ENCODE measurements at places on chromosomes 13 and 19. TPM values are rescaled to one million over a fixed set of nuclear protein-coding genes. Genes with fewer than 3 reads are reported as not detected.

Gene MAP1S
- polyA plus RNA-seq = 51.5 TPM

DNA sequence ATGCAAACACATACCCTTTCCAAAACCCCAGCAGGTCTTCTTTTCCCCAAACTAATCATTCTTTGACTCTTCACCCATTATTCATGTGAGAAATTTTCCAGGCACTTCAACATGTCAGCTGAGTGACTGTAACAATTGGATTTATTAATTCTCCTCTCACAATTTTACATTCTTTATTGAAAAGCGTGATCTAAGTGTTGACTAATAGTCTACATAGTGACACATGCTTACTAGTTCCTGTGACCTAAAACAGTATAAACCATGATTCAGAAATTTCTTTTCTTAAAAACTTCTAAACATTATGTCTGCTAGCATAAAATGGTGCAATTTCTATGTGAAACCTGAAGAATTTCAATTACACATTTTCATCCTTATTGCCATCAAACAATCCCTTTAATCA, 532.3 kb downstream of the GPC5 start:
- H3K4me3 ChIP-seq = no peak overlapping the region
- H3K27me3 ChIP-seq = no peaks in the 10 kb centered on the region
- no peaks in the 10 kb centered on the region for H3K4me1 ChIP-seq

GRCh38 chr13:42875475-42876269, 94.3 kb downstream of the FAM216B start:
- DNase-seq = no peak
- H3K4me1 ChIP-seq = peaks cover 8% of the 10 kb centered on the region
- no peak overlapping the region for H3K4me3 ChIP-seq
- H3K27ac ChIP-seq = no peak overlapping the region
- no peaks in the 10 kb centered on the region for H3K27me3 ChIP-seq
- peaks cover 3% of the 10 kb centered on the region for H3K36me3 ChIP-seq

- no peak for DNase-seq
- no peaks in the 10 kb centered on the region for H3K36me3 ChIP-seq
- peak within 1 kb of the TSS; percentile 70 for H3K4me3 ChIP-seq
- H3K4me1 ChIP-seq = peaks cover 53% of the 10 kb centered on the region
- peaks cover 2% of the 10 kb centered on the region for H3K27me3 ChIP-seq
- H3K27ac ChIP-seq = peak within 1 kb of the TSS; percentile 85
Measured at GRCh38 chr19:40413291-40413845, at the start of gene PRX. PRX (minus strand) TSS chr19:40413378; CDS start chr19:40407932, 5,446 bp downstream.

DNA sequence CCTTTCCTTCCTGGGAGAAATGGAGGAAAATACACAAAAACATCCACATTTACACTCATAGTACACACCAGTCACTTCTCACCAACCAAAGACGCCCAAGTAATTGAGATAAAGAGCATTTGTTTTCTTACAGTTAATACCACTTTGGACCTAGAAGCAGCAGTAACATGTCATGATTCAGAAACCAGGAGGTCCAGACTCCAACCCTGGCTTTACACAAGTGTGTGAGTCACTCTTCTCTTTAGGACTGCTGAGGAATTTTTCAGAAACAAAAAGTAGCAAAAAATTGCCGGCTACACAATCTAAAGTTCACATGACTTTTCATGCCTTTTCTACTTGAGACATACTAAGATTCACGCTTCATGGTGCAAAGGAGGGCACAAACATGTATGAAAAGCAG, 42.1 kb downstream of the TUBGCP3 start:
- peaks cover 57% of the 10 kb centered on the region for H3K36me3 ChIP-seq
- no peak overlapping the region for H3K4me3 ChIP-seq
- peaks cover 6% of the 10 kb centered on the region for H3K4me1 ChIP-seq
- no peak for DNase-seq

DNA sequence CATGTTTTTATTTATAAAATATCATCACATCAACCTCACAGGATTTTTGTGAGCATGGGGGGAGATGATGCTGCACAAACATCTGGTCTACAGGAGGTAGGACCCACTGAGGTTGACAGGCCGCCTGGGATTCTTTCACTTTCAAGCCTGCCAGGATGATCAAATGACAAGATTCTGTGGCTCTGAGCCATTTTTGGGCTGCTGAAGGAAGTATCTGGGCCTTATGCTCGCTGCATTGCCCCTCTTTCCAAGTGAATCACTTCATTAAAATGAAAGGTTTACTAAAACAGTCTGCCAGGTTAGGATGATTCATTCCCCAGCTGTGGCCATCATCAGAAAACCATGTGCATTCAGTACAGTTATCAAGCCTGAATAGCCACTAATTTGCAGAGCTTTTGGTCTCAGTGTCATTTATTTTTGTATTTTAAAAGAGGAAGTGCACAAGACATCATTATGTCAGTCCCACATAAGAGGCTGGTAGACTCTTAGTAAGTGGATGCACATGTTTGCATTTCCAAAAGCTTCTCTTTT, 34.4 kb downstream of the STARD13 start:
- DNase-seq = no peak
- no peaks in the 10 kb centered on the region for H3K27me3 ChIP-seq
- no peak overlapping the region for H3K27ac ChIP-seq
- no peaks in the 10 kb centered on the region for H3K4me1 ChIP-seq
- H3K4me3 ChIP-seq = no peak overlapping the region
- no peaks in the 10 kb centered on the region for H3K36me3 ChIP-seq

DNA sequence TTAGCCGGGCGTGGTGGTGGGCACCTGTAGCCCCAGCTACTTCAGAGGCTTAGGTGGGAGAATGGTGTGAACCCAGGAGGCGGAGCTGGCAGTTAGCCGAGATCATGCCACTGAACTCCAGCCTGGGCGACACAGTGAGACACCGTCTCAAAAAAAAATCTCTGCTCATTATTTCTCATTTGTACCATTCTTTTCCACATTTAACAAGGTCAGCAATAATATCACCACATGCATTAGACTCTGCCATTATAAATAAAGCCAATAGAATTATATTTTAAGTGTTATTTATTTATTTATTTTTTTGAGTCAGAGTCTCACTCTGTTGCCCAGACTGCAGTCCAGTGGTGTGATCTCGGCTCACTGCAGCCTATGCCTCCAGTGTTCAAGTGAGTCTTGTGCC, 24.2 kb downstream of the UGGT2 start:
- H3K4me3 ChIP-seq = no peak overlapping the region
- H3K27me3 ChIP-seq = no peaks in the 10 kb centered on the region
- no peaks in the 10 kb centered on the region for H3K36me3 ChIP-seq
- no peak overlapping the region for H3K27ac ChIP-seq
- no peaks in the 10 kb centered on the region for H3K4me1 ChIP-seq

Gene NLRP12
- polyA plus RNA-seq = not detected

DNA sequence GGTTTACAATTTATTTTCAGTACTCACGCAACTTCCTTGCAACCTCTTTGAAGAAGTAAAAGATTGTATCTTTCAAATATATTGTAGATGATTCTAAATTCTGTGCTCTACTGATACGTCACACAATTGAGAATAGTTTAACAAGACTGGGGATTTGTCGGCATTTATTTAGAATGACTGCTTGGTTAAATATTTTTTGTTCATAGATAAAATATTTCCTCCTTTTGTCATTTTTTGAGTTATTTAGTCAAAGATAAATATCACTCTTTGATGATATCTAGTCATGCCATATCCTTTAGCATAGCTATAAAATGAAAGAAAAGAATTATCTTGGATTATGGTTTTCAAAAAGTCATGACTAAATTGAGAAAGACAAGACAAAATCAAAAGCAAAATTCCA, 2747.8 kb downstream of the PCDH9 start:
- H3K27ac ChIP-seq = no peak overlapping the region
- H3K4me1 ChIP-seq = no peaks in the 10 kb centered on the region
- H3K36me3 ChIP-seq = no peaks in the 10 kb centered on the region
- H3K27me3 ChIP-seq = no peaks in the 10 kb centered on the region
- no peak for DNase-seq
- H3K4me3 ChIP-seq = no peak overlapping the region

DNA sequence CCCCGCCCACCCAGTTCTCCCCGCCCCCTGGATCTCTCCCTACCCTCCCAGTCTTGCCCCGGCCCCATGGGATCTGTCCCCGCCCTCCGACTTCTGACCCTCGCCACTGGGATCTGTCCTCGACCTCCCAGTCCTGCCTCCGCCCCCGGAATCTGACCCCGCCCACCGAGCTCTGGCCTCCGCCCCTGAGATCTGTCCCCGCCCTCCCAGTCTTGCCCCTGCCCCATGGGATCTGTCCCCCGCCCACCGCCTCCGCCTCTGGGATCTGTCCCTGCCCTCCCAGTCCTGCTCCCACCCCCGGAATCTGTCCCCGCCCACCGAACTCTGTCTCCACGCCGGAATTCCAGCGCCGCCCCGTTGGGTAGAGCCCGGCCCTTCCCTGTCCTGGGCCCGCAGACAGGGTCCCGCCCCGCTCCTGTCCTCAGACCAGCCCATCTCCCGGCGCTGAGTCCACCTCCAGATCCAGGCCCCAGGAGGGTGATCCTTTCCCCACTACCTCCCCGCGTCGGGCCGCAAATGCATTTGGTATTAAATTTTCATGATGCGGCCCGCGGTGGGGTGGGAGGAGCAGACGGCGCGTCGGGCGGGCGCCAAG, 1.5 kb upstream of the SLC17A7 start:
- peak overlapping the region; percentile 79 for H3K4me3 ChIP-seq
- DNase-seq = no peak
- H3K36me3 ChIP-seq = peaks cover 3% of the 10 kb centered on the region
- peaks cover 34% of the 10 kb centered on the region for H3K4me1 ChIP-seq

Gene INSL3
- polyA plus RNA-seq = not detected

Gene RFXAP
- 4.3 TPM for polyA plus RNA-seq

DNA sequence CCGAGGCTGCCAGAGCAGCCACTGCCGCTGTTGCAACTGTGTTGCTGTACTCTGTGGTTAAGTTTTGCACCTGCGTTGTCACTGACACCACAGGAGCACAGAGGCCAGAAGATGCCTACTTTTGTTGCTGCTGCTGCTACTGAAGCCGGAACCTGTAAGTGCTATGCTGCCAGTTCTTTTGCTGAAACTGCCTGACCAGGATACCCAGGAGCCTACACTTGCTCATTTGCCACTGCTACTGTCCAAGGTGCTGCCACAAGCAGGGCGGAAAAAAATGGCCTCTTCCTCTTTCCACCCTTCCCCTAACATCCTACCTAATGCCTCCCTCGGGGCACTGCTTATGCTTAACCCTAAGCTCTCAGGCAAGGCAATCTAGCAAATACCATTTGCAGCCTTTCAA, 29.0 kb upstream of the NBEA start:
- H3K4me3 ChIP-seq = no peak overlapping the region
- no peaks in the 10 kb centered on the region for H3K36me3 ChIP-seq
- no peaks in the 10 kb centered on the region for H3K27me3 ChIP-seq
- H3K4me1 ChIP-seq = no peaks in the 10 kb centered on the region
- H3K27ac ChIP-seq = no peak overlapping the region

GRCh38 chr13:73593199-73593765, 534.5 kb downstream of the KLF5 start:
- no peaks in the 10 kb centered on the region for H3K36me3 ChIP-seq
- H3K4me3 ChIP-seq = no peak overlapping the region
- H3K27ac ChIP-seq = no peak overlapping the region
- DNase-seq = no peak

Gene CD177
- polyA plus RNA-seq = not detected

DNA sequence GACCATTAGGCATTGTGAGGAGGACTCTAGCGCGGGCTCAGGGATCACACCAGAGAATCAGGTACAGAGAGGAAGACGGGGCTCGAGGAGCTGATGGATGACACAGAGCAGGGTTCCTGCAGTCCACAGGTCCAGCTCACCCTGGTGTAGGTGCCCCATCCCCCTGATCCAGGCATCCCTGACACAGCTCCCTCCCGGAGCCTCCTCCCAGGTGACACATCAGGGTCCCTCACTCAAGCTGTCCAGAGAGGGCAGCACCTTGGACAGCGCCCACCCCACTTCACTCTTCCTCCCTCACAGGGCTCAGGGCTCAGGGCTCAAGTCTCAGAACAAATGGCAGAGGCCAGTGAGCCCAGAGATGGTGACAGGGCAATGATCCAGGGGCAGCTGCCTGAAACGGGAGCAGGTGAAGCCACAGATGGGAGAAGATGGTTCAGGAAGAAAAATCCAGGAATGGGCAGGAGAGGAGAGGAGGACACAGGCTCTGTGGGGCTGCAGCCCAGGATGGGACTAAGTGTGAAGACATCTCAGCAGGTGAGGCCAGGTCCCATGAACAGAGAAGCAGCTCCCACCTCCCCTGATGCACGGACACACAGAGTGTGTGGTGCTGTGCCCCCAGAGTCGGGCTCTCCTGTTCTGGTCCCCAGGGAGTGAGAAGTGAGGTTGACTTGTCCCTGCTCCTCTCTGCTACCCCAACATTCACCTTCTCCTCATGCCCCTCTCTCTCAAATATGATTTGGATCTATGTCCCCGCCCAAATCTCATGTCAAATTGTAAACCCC, 2.8 kb upstream of the CEACAM5 start:
- H3K4me3 ChIP-seq = no peak overlapping the region
- no peaks in the 10 kb centered on the region for H3K36me3 ChIP-seq
- peaks cover 6% of the 10 kb centered on the region for H3K27me3 ChIP-seq
- H3K4me1 ChIP-seq = peaks cover 5% of the 10 kb centered on the region
- no peak overlapping the region for H3K27ac ChIP-seq

Gene ZNF667
- 1.6 TPM for polyA plus RNA-seq

Gene XAB2
- polyA plus RNA-seq = 5.5 TPM

DNA sequence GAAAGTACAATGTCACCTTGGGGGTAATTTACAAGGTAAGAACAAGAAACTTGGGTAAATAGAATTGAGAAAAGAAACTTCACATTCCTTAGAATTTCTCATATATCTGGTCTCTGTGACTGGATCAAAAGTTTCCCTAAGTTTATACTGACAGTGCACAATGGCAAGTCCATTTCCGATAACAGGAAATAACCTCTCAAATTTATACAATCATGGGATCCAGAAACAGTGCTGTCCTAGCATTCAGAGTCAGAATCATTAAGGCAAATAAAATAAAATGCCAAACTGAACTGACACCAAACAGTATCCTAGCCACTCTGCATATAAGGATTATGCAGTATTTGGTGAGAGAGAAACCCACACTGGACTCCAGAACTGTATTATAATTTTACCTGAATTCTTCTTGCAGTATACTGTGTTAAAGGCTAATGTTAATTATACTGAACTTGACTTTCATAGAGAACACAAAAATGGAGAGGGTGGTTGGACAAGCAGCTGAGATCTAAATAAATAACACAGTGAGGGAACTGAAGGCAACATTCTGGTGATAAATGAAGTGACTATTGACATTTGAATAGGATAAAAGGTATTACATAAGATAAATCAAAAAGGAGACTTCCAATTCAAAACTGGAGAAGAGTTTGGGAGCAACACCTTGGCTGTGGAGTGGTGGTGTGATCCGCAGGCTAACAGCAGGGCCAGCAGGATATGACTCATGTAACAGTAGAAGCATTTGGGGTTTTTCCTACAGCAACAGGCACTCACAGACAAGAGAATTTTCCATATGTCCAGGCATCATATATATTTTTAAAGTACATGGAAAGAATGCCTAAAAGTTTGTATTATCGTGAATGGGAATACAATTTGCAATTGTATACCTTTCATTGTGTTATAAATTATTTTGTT, 932.5 kb upstream of the MIR17HG start:
- H3K27ac ChIP-seq = no peak overlapping the region
- DNase-seq = no peak
- H3K4me3 ChIP-seq = no peak overlapping the region
- H3K36me3 ChIP-seq = no peaks in the 10 kb centered on the region

- no peak for DNase-seq
- H3K4me1 ChIP-seq = no peaks in the 10 kb centered on the region
- H3K36me3 ChIP-seq = no peaks in the 10 kb centered on the region
- H3K27me3 ChIP-seq = peaks cover 2% of the 10 kb centered on the region
Measured at GRCh38 chr19:28264556-28264955, 948.4 kb downstream of the UQCRFS1 start.

- no peaks in the 10 kb centered on the region for H3K4me1 ChIP-seq
- H3K27ac ChIP-seq = no peak overlapping the region
- H3K36me3 ChIP-seq = no peaks in the 10 kb centered on the region
- H3K4me3 ChIP-seq = no peak overlapping the region
Measured at GRCh38 chr13:32866921-32867320, 149.3 kb upstream of the KL start.

Data from immature natural killer cell (primary cell).